ENCODE measurements at places on chromosomes 3 and 15. TPM values are rescaled to one million over a fixed set of nuclear protein-coding genes. Genes with fewer than 3 reads are reported as not detected.

DNA sequence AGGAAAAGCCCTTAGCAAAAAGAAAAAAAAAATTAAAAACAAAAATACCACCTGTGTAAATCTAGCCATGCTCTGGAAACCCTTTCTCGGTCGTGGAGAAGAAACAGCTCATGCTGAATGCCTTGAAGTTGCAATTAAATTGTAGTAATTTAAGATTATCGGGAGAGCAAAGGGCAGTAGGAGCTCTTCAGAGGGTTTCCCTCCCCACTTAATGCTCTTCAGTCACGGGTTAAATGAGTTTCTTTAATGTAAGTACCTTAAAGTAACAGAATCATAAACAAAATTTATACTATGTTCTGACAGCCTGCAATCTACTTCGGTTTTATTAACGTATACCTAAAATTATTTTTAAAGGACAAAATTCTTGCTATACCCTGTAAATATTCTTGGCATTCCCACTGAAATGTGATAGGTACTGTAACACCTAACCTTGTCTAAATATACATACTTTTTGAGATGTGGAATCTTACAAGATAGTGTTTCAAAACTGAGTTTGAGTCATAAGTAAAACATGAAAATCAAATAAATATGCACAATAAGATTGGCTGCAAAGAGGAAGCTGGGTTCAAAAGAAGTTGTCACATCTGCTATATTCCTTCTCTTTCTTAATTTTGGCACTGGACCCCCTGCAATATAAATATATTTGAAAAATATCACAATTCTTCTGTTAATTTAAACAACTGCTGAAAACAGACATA is 5.3 kb downstream of the FOXP1 start:
- no peak for DNase-seq

The TMA7 gene
- polyA plus RNA-seq, result 250 TPM

The MEIS2 gene
- polyA plus RNA-seq, result 138 TPM

The GCSAM gene
- polyA plus RNA-seq, result 2.1 TPM

DNA sequence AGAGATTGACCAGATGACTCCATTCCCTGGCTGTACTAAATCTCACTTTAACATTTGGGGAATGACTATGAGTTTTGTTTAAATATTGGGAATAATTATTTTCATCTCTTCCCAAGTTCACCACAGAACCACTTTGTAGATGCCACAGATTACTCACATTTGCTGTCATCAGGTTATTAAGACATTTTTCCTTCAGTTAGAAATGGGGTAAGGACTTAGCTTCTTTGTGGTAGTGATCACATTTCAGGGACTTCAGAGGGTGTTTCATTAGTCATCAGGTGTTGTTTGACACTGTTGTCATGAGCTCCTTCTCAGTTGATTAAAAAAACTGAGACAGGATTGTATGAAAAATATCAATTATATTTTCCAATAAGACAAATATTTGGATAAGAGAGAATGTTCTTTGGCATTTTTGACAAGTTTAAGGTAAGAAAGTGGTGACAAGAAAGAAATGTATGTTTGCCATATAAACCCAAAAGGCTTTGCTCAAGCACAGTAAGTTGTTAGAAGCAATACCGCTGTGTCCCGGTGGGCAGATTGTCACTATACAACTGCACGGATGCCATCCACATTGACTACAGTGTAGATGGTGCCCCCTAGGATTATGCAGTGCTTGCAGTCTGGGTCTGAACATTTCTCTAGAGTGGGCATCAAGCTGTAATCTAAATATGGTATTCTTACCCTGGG is 22.3 kb downstream of the FBXL2 start:
- no peak for DNase-seq

The ZCWPW2 gene
- 1.8 TPM for polyA plus RNA-seq

The CYP19A1 gene
- polyA plus RNA-seq, result not detected

DNA sequence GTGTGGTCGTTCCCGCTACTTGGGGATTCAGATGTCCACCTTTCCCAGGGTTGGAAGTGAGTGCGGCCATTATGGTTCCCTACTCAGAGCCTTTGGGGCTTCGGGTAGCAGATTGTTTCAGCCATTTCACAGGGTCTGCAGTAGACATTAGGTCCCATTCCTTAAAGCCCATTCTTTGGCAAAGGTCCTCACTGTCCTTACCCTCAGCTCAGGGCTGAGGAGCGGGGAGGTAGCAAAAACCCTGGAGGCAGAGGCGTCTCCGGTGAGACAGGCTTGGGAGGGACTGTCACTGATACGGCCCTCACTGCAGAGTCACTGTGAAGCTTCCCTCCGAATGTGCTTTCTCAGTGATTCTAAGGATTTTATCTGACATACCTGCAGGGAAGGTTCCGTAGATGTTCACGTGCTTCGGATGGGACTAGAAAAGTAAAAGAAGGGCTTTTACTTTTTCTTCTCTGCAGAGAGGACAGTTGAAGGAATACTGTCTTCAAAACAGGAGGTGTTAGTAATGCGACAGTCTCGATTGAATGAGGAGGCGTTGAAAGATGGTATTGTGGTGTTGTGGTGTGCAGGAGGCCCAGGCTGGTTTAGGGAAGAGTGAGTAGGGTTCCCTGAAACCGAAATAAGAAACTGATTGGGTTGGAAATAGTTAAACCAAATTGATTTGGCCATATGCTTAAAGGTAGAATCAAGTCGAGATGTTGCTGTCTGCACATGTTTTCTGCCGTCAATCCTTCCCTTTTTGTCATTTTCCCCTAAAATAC is 630 bp downstream of the ATP6V1A start:
- DNase-seq, result peak; percentile 28

The CCDC174 gene
- polyA plus RNA-seq, result 36.8 TPM

DNA sequence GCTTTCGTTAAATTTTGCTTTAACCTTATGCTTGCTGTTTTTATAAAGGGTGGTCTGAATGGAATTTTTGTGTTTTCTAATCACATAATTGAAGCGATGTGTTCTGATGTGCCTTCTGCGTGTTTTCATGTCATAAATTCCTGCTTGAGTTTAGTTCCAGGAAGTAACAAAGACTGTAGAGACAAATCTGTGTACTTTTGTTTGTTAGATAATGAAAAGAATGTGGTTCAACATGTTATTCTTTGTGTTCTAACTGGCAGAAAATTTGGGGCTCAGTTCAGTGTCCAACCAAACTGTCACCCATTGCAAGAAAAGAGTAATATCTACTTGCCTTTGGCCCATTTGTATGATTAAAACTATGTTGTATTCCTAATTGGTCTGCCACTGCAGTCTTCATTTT is 324.0 kb downstream of the DIPK2A start:
- no peak for DNase-seq

GRCh38 chr3:48688032-48688736 is 2.5 kb upstream of the NCKIPSD start:
- no peak for DNase-seq

GRCh38 chr3:38210141-38210757 is 44.9 kb downstream of the OXSR1 start:
- no peak for DNase-seq

- no peak for DNase-seq
Observed at GRCh38 chr3:53807117-53807810, 39.0 kb downstream of the CHDH start.
